Activated CD4-positive, CD25-positive, alpha-beta regulatory T cell (primary cell): ENCODE measurements at places on chromosomes 2 and 18.

GRCh38 chr18:34707670-34708069 is 2.4 kb upstream of the DTNA start:
- no peak for DNase-seq

GRCh38 chr2:28216331-28216730 is 176.3 kb upstream of the FOSL2 start:
- no peak for DNase-seq

- no peak for DNase-seq
Observed at GRCh38 chr18:3151399-3152264, 68.1 kb downstream of the MYOM1 start.

DNA sequence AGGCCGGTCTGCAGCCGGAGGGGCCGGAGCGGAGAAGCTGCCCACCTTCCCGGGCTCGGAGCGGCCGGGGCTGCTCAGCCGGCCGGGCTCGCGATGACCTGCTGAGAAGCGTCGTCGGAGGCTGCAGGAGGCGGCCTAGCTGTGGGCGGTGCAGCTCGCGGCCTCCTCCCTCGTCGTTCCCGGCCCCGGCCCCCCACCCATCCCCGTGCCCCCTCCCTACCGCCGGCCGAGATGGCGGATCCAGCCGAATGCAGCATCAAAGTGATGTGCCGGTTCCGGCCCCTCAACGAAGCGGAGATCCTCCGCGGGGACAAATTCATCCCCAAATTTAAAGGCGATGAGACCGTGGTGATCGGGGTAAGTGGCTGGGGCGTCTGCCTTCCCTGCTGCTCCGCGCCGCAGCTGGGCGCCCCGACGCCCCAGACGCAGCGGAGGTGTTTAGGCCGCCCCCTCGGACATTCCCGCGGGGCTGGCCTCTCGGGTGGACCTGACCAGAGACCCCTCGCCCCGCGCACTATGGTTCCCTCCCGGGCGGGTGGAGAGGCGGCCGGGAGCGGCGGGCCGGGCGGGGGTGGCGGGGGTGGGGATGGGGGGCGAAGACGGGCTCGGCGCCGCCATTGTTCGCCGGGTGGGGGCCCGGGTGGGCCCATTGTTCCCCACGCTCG is 492 bp downstream of the KIF5C start:
- DNase-seq, result no peak

DNA sequence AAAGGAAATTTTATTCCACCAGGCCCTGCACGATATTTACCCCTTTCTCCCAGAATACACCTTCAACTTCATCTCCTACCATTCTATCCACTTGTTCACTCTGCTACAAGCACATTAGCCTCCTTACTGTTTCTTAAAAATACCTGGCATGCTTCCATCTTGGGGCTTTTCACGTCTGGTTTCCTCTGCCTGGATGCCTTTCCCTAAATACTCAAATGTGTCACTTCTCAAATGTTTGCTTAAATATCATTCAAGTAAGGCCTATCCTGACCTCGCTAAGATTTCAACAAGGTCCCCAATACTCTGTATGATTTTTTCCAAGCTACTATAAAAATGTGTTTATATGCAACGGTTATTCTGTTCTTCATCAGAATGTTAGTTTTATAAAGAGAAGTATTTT is 433.0 kb upstream of the CHAC2 start:
- no peak for DNase-seq
